ENCODE measurements at places on chromosomes 5 and 9.

DNA sequence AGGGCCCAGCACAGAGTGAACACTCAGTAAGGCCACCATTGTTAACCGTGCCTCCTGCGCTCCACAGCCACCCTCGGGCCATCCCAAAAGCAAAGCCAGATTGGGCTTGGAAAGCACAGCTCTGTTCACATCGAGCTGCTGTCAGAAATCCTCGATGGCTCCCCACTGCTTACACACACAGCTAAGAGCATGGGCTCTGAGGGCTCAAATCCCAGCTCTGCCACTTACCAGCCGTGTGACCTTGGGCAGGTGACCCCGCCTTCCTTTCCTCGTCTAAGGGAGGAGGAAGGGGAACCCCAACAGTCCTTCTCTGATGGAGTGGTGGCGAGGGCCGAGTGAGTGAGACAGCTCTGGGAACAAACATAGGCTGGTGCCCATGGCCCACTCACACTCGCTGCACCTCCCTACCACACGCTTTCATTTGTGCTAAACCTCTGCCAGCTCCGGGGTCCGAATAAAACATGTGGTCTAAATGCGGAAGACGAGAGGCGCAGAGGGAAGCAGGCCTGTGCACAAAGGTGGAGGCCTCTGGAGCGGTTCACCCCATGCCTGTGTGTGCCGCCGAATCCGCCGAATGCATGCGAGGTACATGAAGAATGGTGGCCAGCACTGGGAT is 139.3 kb downstream of the PAX5 start:
- DNase-seq: no peak

DNA sequence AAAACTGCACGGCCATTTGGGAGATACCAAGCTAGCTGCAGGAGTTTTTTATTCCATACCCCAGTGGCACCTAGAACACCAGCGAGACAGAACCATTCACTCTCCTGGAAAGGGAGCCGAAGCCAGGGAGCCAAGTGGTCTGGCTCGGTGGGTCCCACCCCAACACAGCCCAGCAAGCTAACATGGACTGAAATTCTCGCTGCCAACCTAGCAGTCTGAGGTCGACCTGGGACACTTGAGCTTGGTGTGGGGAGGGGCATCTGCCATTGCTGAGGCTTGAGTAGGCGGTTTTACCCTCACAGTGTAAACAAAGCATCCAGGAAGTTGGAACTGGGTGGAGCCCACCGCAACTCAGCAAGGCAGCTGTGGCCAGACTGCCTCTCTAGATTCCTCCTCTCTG is 108.9 kb upstream of the CHD1 start:
- no peak for DNase-seq

DNA sequence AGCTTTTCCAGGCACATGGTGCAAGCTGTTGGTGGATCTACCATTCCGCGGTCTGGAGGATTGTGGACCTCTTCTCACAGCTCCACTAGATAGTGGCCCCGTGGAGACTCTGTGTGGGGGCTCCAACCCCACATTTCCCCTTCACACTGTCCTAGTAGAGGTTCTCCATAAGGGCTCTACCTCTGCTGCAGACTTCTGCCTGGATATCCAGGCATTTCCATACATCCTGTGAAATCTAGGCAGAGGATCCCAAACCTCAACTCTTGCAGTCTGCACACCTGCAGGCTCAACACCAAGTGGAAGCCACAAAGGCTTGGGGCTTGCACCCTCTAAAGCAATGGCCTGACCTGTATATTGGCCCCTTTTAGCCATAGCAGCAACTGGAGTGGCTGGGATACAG is 283.4 kb upstream of the KLF4 start:
- DNase-seq: no peak

DNA sequence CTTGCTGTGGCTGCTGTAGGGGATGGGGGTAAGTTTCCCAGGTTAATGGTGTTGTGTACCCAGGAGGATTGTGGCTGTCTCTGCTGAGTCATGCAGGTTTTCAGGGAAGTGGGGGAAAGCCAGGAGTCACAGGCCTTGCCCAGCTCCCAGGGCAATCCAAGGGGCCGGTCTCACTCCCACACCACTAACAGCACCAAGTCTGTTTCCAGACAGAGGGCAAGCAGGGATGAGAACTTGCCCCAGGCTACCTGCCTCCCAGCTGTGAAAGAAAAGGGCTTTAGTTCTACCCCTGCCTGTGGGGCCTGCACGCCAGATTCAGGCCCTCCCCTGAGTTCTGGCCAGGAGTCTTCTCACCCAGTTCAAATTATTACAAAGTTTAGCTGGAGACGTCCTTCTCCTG is 579.8 kb upstream of the ST8SIA4 start:
- DNase-seq: no peak

- no peak for DNase-seq
These were observed 71.7 kb upstream of the SNX2 start for GRCh38 chr5:122703203-122703602.

DNA sequence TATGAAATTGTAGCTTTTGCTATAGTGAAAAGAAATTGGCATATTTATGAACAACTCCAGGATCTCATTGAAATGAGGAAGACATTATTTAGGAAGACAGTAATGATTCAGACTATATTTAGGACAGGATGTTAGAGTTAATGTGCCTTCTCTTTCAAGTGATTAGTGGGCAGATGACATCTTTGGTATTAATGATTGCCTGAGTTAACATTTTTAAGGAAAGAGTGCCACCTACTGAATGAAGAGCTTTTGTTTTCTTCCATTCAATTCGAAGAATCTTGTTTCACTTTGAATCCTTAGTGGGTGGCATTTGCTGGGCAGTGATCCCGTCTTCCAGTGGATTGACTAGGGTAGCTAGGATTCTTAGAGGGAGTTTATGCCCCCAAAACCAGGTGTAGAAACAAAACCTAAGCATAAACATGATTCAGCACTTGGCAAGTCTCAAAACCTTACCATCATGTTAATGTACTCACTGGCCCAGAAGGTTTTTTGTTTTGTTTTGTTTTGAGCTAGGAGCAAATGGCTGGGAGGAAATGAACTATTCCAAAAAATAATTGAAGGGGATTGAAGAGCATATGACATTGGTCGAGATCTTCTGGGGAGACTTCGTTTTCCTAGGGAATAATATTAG is 23.2 kb downstream of the MAP3K1 start:
- DNase-seq: no peak
